ENCODE measurements at places on chromosomes 12 and 14. TPM values are rescaled to one million over a fixed set of nuclear protein-coding genes. Genes with fewer than 3 reads are reported as not detected.

DNA sequence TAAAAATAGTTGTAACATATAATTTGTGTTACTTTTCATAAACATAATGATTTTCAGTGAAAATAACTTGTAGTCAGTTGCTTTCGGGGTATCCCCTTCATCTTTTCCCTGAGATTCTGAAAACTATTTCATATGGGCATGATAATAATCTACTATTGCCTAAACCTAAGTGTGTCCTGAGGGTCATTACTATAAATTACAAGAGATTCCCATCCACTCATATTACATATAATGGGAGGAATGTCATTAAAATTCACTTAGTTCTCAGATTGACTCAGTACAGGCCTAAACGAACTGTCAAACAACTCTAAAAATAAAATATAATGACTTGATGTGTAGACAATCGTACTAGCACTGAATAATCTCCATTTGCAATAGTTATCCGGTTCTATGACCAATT is 72.7 kb downstream of the PTPRR start:
- H3K27ac ChIP-seq: no peak overlapping the region
- no peaks in the 10 kb centered on the region for H3K36me3 ChIP-seq
- DNase-seq: no peak
- no peak overlapping the region for H3K4me3 ChIP-seq
- H3K27me3 ChIP-seq: no peaks in the 10 kb centered on the region

DNA sequence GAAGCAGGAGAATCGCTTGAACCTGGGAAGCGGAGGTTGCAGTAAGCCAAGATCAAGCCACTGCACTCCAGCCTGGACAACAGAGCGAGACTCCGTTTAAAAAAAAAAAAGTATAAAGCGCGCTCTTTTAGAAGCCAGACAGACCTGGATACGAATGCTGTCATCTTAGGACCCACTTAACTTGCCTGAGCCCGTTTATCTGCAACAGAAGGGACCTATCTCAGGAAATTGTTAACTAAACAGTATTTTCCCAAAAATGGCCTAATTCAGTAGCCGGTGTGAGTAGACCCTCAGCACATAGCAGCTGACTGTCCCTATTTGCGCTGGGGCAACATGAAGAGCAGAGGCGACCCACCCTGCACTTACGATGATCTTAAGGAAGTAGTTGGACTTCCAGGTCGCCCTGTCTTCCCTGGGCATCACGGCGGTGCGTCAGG is 529 bp downstream of the RPLP0 start:
- H3K4me1 ChIP-seq: peaks cover 25% of the 10 kb centered on the region
- DNase-seq: no peak
- peaks cover 39% of the 10 kb centered on the region for H3K36me3 ChIP-seq
- H3K27me3 ChIP-seq: no peaks in the 10 kb centered on the region

- no peaks in the 10 kb centered on the region for H3K36me3 ChIP-seq
- no peak overlapping the region for H3K4me3 ChIP-seq
- DNase-seq: no peak
- no peaks in the 10 kb centered on the region for H3K27me3 ChIP-seq
- peak overlapping the region; percentile 95 for H3K27ac ChIP-seq
Measured at GRCh38 chr12:113241191-113242025, 20.1 kb downstream of the TPCN1 start.

GRCh38 chr12:132514838-132515237 is 24.9 kb downstream of the FBRSL1 start:
- no peak for DNase-seq
- peaks cover 58% of the 10 kb centered on the region for H3K36me3 ChIP-seq
- H3K4me1 ChIP-seq: peaks cover 22% of the 10 kb centered on the region
- no peak overlapping the region for H3K27ac ChIP-seq
- no peak overlapping the region for H3K4me3 ChIP-seq

GRCh38 chr14:67986131-67986841 is 166.7 kb downstream of the RAD51B start:
- H3K36me3 ChIP-seq: no peaks in the 10 kb centered on the region
- H3K4me3 ChIP-seq: no peak overlapping the region
- H3K4me1 ChIP-seq: peaks cover 39% of the 10 kb centered on the region
- H3K27ac ChIP-seq: peak overlapping the region; percentile 65

DNA sequence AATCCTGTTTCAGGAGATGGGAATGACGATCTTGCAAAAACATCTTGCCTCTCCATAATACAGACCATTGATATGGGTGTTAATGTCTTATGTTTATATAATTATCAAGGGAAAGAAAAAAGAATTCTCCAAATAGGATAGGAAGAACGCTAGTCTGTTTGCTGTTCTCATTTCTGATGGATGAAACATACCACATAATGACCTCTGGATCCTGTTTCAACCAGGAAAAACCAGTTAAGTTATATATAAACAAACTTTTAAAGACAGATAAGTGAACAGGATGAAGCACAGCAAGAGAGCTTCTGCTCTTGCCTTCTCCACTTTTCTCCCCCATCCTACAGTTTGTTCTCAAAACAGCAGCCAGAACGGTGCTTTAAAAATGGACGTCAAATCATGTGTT is 27.8 kb downstream of the COQ6 start:
- peaks cover 82% of the 10 kb centered on the region for H3K36me3 ChIP-seq
- H3K27ac ChIP-seq: no peak overlapping the region
- H3K4me3 ChIP-seq: no peak overlapping the region
- no peaks in the 10 kb centered on the region for H3K4me1 ChIP-seq
- no peaks in the 10 kb centered on the region for H3K27me3 ChIP-seq
- DNase-seq: no peak

DNA sequence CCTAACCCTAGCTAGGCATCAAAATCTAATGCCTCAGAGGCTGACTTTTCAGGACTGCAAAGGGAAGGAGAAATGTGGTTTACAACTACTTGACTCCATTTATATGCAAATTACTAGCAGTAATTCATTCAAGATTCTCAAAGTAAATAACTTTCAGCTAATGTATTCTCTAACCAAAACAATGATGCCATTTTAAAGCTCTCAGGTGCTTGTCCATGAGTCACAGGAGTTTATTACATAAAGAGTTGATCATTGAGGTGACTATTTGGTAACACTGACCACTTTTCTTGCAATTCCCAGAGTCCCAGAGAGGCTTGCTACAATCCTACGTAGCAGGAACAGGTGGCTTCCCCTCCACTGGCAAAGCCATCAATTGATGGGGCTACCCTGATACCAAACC is 109.0 kb upstream of the SLC35F4 start:
- H3K27ac ChIP-seq: no peak overlapping the region
- DNase-seq: no peak
- H3K36me3 ChIP-seq: no peaks in the 10 kb centered on the region
- no peaks in the 10 kb centered on the region for H3K27me3 ChIP-seq

DNA sequence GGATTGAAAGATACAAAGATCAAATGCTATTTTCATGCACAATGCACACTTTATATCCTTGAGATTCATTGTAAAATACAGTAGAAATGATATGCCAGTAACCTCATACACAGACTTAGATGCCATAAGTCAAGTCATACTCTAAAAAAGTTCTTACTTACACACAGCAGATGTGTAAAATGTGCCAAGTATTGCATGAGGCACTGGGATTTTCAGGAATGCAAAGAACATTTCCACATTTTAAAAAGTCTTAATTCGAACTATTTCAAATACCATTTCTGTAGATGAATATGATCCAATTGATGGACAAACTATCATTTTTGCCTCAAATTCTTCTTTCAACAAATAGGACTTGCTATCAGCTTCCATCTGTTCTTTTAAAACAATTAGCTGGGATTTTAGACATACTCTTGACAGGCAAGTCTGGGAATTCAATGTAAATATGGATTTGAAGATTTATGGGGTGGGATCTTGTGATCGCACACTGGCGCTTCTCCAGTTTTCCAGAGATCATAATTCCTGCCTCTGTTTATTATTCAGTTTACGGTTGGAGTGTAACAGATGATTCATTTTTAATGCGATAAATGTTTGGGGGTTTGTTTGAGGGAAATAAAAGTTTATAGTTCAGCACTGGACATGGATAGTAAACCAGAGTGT is 183.8 kb downstream of the PAX9 start:
- no peak for DNase-seq
- no peaks in the 10 kb centered on the region for H3K27me3 ChIP-seq
- no peak overlapping the region for H3K4me3 ChIP-seq
- no peak overlapping the region for H3K27ac ChIP-seq

- H3K27ac ChIP-seq: no peak overlapping the region
- H3K4me1 ChIP-seq: peaks cover 28% of the 10 kb centered on the region
Measured at GRCh38 chr12:31736472-31736871, 7.7 kb upstream of the AMN1 start.

DNA sequence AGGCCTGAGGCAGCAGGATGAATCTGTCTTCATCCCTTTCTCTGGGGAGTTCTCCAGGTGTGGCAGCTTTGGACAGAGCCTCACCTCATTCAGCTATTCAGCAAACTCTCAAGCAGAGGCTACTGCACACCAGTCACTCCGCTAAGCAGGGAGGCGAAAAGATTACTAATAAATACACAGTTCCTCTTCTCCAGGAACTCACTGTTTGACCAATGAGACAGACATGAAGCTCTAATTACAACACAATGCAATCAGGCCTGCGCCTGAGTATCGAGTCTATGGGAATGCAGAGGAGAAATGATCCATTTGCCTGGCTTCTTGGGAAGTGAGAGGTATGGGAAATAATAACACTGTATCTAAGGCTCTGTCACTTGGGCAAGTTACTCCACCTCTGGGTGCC is 178.1 kb downstream of the CRADD start:
- no peaks in the 10 kb centered on the region for H3K27me3 ChIP-seq
- no peaks in the 10 kb centered on the region for H3K36me3 ChIP-seq
- H3K4me1 ChIP-seq: no peaks in the 10 kb centered on the region
- DNase-seq: no peak

Gene GPR135
- total RNA-seq: 0.56 TPM

Gene ANO2
- 0.49 TPM for total RNA-seq

Gene FOXG1
- total RNA-seq: not detected

Gene TBX5
- total RNA-seq: 0.70 TPM

Gene ALX1
- not detected for total RNA-seq

Gene NELL2
- 0.38 TPM for total RNA-seq

Gene DBX2
- total RNA-seq: not detected

Gene REM2
- total RNA-seq: 0.26 TPM
